ENCODE measurements at places on chromosomes 5 and 9.

- DNase-seq, result peak; percentile 46
Measured at GRCh38 chr9:15485836-15486666, 24.7 kb downstream of the PSIP1 start.

GRCh38 chr5:17096952-17097695 is 120.3 kb upstream of the BASP1 start:
- no peak for DNase-seq

GRCh38 chr5:108911055-108911454 is 163.4 kb downstream of the FER start:
- no peak for DNase-seq

DNA sequence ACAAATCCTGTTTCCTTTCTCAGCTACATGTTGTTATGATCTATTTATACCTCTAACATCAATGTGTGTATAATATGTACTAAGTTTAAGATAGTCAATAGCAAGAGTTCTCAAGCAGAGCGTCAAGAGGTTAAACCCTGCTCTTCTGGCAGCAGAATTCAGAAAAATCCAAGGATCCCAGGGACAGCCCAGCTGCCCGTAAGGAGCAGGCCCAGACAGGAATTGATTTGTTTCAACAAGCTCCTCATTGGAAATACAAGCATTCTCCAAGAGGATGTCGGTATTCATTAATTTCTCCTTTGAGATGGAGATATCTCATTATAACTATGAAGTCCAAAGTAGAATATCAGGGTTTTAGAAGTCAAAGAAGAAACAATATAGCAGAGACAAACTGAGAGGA is 14.9 kb downstream of the EFNA5 start:
- DNase-seq, result no peak

GRCh38 chr5:3564116-3564515 is 31.5 kb upstream of the IRX1 start:
- DNase-seq, result no peak

DNA sequence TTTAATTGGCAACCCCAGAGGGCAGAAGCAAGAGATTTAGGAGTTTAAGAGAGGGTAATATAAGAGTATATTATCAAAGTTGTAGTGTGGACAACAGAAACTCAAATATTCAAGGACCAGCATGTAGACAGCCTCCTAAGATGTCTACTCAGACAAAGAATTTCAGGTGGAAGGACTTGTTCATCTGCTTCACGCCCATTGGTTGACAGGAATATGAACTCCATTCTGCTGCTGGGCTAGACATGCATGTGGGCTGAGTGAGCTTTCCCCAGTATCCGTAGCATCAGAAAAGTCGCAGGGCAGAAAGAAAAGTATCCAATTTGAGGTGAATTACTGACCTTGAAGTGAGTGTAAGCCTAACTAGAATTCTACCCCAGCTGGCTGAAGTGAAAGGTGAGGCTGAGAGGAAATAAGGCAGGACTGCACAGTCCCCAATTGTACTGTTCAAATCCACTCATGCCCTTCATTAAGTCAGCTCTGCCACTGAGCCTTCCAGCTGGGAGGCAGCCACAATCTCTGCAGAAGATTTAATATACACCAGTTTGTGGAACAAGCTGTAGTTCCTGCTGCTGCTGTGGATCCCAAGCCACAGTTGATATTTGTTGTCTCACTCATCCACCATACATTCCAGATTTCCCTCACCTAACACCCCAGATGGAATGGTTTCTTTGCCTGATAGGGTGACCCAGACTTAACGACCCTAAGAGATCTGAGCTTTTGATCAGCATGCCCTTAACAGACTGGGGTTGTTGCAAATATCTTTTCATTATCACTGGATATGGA is 41.2 kb downstream of the PDCD1LG2 start:
- DNase-seq, result no peak

DNA sequence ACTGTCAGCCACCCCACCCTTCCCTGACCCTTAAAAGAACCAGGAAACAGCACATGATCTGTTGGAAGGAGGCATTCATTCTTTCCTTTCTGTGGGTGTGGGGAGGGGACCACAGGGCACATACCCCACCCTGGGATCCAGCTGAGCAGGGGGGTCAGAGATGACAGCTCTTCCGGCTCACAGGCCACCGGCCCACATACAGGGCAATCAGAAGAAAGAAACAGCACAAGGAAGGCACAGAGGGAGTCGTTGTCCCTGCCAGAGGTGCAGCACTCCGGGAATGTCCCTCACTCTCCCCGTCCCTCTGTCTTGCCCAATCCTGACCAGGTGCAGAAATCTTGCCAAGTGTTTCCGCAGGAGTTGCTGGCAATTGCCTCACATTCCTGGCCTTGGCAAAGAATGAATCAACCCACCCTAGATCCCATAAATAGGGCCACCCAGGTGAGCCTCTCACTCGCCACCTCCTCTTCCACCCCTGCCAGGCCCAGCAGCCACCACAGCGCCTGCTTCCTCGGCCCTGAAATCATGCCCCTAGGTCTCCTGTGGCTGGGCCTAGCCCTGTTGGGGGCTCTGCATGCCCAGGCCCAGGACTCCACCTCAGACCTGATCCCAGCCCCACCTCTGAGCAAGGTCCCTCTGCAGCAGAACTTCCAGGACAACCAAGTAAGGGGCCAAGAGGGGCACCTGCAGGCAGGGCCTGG is at the start of gene LCN2:
TSS of gene LCN2 (plus strand) at position 453 of the 701 bp plus-strand sequence. CDS start at position 526, 73 bp downstream.
- no peak for DNase-seq

- DNase-seq, result peak; percentile 89
Measured at GRCh38 chr5:6551287-6551954, 81.4 kb downstream of the NSUN2 start.

GRCh38 chr9:109311286-109311685 is 9.6 kb downstream of the EPB41L4B start:
- DNase-seq, result peak; percentile 69

- peak; percentile 78 for DNase-seq
Measured at GRCh38 chr5:134451936-134452505, 40.3 kb upstream of the CDKN2AIPNL start.

DNA sequence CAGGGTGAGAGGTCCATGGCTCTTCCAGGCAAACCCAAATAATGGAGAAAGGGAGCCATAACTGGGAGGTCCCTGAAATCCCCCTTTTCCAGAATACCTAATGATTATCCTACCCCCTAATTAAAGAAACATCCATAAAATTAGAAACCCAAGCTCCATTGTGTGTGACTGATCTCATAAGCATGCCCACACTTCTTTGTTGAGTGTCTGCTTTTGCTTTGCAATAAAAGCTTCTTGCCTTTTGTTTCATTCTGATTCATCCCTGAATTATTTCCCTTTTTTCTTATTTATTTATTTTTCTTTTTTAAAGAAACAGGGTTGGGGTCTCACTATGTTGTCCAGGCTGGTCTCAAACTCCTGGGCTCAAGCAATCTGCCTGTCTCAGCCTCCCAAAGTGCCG is 33.1 kb downstream of the BTF3 start:
- DNase-seq, result no peak

- no peak for DNase-seq
Measured at GRCh38 chr5:42851481-42851880, 39.8 kb upstream of the SELENOP start.

GRCh38 chr5:97245386-97245785 is 62.3 kb upstream of the RIOK2 start:
- no peak for DNase-seq

DNA sequence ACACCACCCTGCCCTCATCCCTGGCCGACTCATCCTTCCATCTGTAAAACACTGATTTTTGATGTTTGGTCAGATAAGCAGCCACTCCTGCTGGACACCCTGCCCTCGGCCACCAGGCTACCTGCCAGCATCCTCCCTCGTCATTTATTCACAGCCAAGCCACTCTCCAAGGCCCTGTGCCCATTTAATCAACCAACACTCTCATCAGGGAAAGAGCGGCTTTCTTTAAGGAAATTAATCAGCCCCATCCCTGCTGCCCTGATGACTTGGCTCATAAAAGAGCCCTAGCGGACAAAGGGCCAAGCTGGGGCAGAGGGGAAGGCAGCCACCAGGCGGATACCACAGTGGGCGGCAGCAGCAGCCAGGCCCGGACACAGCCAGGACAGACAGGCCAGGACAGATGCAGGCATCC is 52.4 kb downstream of the GOLM1 start:
- DNase-seq, result no peak

- DNase-seq, result no peak
Measured at GRCh38 chr5:135576075-135576599, 2.7 kb downstream of the CXCL14 start.

DNA sequence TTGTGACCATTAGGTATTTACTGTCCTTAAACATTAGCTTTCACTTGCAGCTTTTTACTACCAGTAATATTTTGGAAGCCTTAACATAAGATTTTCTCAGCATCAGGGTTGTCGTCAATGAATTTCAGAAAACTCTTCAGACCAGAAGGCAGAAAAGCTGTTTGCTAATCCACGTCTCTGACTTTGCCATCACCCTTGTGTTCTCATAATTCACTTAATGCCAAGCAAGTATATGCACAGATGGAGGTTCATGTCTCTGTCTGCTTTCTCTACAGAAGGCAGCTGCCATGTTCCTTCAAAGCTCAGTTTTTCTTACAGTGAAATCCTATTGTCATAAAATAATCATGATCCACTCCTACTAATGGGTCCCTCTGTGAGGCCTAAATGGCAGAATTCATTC is 37.7 kb upstream of the LRRC19 start:
- DNase-seq, result no peak

- no peak for DNase-seq
Measured at GRCh38 chr5:159929176-159929575, 12.9 kb downstream of the ADRA1B start.

DNA sequence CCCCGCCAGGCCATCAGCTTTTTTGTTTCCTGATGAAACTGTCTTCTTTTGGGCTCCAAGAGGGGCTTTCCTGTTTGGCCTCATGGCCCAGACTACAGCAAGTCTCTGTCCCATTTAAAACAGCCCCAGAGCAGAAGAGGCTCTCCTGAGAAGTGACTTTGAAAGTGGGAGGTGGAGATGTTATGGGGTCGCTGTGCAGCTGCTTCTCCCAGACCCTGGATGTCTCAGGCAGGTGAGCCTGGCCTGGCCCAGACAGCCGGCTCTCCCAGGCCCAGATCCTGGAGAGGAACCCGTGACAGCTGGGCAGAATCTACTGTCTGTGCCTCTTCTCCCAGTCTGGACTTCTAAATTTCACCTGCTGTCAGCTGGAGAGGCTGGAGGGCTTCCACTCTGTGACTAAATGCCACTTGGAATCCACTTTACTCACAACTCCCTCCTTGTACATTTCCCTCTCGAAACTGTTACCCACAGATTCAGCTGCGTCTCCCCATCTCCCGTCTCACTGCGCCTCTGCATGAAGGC is 20.6 kb downstream of the FAM78A start:
- DNase-seq, result peak; percentile 84

DNA sequence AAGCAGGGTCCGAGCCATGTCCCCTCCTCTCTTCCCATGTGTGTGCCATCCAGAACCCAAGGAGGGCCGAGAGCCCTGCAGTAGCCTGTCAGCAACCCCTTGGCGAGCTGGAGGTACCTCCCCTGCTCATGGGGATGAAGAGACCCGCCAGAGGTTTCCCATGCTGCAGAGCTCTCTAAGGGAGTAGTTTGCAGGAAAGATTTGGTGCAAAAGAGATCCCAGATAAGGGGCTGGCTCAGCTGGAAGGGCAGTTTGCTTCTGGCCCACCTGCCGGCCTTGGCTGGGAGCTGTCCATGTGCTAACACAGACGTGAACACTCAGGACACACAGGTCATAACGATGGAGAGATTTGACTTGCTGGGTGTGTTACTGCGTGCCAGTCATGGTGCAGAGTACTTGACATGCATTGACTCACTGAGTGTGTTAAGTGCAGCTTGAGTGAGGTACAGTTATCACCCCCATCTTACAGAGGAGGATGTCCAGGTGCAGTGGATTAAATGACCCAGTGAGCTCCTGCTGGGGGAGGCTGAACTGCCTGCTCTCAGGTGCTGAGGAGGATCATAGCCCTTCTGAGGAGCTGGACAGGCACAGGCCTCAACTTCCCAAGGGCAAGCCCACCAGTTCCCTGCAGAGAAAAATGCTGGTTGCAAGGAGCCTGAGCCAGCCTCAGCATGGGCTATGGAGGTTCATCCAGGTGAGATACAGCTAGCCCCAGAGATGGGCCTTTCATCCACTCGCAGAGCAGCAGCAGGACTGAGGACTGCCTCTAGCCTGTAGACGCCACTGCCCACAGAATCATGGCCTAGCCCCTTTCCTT is 6.3 kb upstream of the SLC25A48 start:
- DNase-seq, result no peak

GRCh38 chr5:17258431-17258830 is 41.0 kb downstream of the BASP1 start:
- DNase-seq, result no peak

- DNase-seq, result peak; percentile 56
Measured at GRCh38 chr5:81247441-81247972, 14.4 kb downstream of the CKMT2 start.

DNA sequence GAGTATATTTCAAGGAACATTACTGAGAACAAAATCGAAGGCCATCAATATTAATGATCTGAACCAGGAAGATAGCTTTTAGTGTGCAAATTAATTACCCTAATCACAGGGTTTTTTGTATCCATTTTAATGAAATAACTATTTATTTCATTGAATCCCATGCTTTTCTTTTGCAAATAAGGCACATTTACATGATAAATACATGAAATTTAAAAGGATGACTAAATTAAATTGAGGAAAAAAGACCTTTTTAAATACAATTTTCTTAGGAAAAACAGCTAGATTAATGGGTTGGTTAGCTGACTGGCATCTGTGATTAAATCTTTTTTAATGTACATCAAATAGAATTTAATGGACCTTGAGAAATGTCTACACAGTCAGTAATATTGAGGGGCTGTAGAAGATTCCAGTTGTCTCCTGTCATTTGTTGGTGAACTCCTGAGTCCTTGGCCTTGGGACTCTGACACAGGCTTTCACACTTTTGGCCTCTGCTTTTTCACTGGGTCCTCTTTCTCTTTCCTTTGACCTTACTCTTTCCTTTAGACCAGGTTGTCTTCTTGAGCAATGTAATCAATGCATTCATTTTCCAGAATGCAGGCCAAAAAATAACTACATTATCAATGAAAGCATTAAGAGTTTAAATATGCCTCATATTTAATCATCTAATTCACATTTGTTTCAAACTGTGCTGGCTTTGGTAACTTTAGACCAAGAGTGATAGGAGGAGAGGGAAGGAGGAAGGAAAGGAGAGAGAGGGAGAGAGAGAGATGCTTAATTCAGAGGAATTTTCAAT is 511.5 kb downstream of the ZNF608 start:
- DNase-seq, result no peak

GRCh38 chr5:149381986-149382338 is 2.9 kb upstream of the IL17B start:
- peak; percentile 77 for DNase-seq

DNA sequence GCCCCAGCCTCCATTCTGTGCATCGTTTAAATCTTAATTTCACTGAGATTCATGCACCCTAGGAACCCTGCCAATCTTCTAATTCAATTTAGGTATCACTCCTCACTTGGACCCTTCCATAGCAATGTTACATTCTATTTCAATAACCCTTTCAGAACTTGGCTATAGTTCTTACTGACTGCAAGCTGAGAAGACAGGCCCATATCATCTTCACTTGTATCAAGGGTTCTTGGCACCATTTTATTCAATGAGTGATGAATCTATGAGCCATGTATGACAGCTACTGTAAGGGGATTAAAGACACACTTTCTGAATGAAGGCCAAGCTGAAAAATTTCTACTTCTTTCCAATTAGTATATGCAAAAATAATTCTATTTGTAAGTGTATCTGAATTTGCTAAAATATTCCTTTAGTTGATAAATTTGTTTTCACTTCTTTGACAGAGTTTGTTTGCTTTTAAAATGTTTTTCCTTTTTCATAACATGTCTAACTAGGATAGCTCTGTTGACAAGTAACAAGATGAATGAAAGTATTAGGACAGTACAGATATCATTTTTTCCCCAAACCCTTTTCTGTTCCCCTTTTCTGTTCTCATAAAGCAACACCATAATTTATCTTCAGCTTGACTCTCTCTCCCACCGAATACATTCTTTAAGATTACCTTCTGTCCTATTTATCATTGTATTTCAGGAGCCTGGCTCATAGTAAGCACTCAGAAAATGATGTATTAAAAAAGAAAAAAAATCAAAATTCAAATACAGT is 9.6 kb downstream of the ITGA2 start:
- DNase-seq, result no peak
